CD4-positive, alpha-beta T cell treated with Interleukin-17A for 1 hour (primary cell): ENCODE measurements at places on chromosomes 12 and 14.
A peak's percentile ranks its signal among the peaks of the same experiment; 100 is the strongest.

DNA sequence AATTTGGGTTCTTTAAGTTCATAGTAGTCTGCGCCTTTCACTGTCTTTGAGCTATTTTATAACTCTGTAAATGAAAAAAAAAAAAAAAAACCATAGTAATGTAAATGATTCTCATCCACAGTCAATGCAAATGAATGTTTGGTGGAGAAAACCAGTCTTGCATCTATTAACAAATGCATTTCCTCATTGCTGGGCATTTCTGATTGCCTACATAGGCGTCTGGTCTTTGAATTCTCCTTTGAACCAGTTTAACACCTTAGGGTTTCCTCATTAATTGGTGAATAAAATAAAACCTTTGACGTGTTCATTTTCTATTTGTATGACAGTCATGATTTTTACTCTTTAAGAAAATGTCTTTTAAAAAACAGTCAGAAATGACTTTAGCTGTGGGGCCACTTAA is 114.8 kb downstream of the C12orf75 start:
- DNase-seq, result no peak

GRCh38 chr12:49819786-49820185 is 8.4 kb downstream of the NCKAP5L start:
- no peak for DNase-seq

- DNase-seq, result no peak
These were observed 326.8 kb downstream of the PDZRN4 start for GRCh38 chr12:41514907-41515306.

DNA sequence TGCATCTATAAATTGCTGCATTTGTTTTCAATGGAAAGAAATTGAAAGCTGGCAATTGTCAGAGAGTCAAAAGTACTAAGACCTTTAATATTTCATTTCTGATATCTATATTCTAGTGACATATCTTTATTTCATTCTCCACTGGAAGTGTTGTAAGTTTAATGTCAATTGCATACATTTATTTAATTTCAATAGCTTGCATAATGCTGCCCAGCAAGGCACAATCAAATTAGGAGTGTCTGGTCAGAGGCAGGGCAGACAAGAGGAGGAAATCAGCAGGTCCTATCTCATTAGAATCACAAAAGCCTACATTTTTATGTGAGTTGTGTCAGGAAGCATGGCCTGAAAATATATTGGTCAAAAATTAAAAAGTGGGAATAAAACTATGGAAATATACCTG is 112.9 kb downstream of the TMEM132D start:
- DNase-seq, result no peak

- peak; percentile 68 for DNase-seq
These were observed 10.9 kb downstream of the HDAC7 start for GRCh38 chr12:47808574-47809365.

DNA sequence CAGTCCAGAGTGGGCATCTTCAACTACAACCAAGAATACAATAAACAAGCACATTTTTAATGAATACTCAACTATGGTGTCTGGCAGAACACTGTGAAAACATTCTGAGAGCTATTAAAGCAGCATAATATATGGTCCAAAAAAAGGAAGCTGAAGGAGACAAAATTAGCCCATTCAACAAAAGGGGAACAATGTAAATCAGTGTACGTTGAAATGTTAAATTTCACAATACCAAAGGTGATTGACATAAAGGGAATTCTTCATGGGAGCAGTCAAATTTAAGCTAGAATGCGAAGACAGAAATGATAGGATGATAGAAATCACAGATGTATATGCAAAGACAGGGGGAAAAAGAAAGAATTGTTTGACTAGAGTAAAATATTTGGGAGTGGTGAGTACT is 41.3 kb upstream of the SYCP3 start:
- DNase-seq, result no peak

DNA sequence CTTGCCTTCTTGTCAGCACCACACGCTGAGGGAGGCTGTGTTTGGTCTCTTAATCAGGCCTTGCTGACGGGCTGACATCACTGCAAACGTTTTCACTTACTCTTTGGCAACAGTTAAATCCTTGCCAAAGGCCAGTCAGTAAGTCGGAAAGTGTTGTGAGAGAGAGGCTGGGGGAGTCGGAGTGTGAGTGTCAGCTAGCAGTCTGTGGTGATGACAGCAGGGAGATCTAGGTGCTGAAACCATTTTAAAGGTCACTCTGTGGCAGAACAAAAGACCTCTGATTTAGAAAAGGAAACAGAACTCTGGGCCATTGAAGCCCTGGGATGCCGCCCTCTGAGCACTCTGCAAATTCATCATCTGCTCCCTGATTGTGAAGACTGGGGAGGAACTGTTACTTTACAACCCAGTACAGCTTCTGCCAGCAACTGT is 143.5 kb downstream of the PAX9 start:
- DNase-seq, result no peak

DNA sequence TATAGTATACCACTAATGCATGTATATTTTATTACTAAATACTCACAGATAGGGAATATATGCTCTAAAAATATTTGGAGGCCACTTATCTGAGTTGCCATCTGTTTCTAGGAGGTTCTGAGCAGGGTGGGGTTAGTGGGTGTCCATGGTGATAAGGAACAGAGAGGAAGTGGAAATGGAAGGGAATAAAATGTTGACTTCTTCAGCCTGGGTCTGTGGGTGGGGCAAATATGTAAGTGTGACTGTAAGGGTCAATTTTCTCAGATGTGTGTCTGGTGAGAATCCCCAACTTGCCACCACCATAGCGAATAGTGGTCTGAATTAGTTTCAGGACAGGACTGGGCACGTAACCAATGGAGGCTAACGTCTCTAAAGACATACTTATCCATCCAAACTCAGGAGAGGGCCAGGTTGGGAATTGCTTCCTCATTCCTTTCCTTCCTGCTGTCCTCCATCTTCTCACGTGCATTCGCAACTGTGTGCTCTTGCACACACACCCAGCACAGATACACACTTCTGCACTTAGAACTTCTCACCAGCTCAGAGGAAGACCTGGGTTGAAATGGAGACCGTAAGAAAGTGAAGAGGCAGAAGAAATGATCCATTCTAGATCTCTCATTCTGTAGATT is 54.2 kb upstream of the GZMB start:
- no peak for DNase-seq

GRCh38 chr12:3644104-3644503 is 108.8 kb downstream of the CRACR2A start:
- no peak for DNase-seq

- no peak for DNase-seq
These were observed 63.9 kb upstream of the RMST start for GRCh38 chr12:97398704-97399103.

GRCh38 chr14:102510616-102511520 is 1.3 kb upstream of the ANKRD9 start:
- DNase-seq, result no peak

GRCh38 chr12:52521568-52522266 is 1.5 kb upstream of the KRT5 start:
- DNase-seq, result no peak
